ENCODE measurements at places on chromosomes 7 and 10.

DNA sequence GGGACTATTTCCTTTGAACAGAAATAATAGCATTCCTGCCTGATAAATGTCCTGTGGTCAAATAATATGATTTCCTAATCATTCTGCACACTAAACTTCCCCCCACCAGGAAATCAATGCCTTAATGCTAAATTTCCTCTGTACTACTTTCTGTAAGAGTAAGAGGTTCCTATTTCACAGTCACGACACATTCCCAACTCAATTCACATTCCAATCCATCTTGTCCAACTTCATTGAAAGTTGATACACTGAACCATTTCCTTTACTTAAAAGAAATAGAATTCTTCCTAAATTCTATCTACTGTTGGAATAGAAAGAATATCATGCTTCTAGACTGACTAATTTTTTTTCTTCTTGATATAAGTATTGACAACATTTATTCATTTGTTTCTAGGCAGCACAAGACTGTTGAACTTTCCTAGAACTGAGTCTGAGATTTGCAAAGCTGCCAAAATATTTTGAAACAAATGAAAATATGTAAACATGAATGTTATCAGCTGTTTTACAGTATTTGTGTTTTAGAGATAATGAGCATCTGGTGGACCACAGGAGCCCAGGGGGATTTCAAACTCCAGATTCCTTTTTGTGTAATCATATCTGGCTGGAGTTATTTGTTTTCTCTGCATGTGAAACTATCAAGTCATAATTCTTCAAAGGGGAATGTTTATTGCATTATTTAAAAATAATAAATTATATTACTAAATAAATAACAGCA lies 121.5 kb downstream of the TPST1 start:
- DNase-seq, result no peak

- no peak for DNase-seq
Measured at GRCh38 chr7:151735851-151736402, 141.0 kb downstream of the PRKAG2 start.

GRCh38 chr7:31061185-31061584 lies 9.1 kb downstream of the ADCYAP1R1 start:
- no peak for DNase-seq

DNA sequence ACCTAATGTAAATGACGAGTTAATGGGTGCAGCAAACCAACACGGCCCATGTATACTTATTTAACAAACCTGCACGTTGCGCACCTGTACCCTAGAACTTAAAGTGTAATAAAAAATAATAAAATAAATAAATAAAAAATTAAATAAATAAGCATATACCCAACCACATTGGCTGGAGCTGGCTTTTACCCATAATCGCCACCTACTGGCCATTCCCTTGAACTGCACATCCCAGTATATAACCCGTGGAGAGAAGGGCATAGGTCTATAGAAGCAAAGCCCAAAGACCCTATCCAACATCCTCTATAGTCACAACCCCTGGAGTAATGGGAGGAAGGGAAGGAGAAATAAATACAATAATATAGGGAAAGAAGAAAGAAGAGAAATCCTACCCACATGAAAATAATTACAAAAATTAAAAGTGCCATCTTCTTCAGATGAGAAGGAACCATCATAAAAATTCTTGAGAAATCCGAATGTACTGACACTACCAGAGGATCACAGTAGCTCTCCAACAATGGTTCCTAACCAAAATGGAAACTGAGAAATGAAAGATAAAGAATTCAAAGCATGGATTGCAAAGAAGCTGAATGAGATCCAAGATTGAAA lies 65.6 kb downstream of the TWIST1 start:
- DNase-seq, result no peak

DNA sequence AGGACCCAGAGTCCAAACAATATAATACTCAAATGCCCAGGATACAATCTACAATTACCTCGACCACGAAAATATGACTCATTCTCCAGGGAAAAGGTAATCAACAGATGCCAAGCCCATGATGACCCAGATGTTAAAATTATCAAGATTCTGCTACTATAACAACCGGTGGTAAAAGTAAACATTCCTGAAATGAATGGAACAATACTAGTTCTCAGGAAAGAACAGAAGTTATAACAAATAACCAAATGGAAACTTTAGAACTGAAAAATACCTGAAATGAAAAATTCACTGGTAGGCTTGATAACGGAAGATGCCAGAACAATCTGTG lies 34.1 kb upstream of the GUSB start:
- DNase-seq, result no peak

DNA sequence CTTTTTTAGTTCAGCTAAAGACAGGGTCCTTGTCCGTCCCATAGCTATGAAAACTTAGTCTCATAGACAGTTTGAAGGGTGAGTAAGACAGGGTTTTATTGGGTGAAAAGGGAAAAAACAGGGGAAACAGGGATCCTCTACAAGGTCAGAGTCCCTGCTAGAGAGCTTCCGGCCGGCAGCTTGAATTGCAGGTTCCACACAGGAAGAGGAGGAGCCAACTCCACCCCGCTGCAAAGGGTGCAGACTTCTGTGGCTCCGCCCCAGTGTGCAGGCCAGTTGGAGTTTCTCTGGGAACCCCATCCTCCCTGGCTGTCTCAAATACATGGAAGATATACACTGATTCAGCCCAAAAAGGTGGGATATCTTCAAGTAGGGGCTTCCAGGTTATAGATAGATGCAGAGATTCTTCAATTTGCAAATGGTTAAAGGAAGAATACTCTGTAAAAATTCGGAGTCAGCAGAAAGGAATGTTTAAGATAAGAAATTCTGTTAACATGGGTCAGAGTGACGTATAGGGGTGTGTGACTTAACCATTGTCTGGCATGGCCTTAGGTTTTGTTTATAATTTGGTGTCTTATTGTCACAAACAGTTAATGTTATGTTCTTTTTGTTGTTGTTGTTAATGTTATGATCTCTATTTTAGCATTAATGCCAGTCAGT lies 34.6 kb upstream of the HECW1 start:
- no peak for DNase-seq

GRCh38 chr10:43210556-43210955 lies 56.3 kb downstream of the RASGEF1A start:
- DNase-seq, result no peak

GRCh38 chr10:77622889-77623291 lies 14.7 kb downstream of the KCNMA1 start:
- no peak for DNase-seq

GRCh38 chr10:5632446-5632845 lies 33.9 kb downstream of the ASB13 start:
- DNase-seq, result no peak

- DNase-seq, result no peak
Measured at GRCh38 chr10:30215141-30215540, 133.9 kb downstream of the MTPAP start.

- DNase-seq, result no peak
Measured at GRCh38 chr7:154546946-154547587, 455.9 kb downstream of the PAXIP1 start.

- no peak for DNase-seq
Measured at GRCh38 chr10:93481637-93482144, 443 bp downstream of the MYOF start.

GRCh38 chr7:392822-393221 lies 102.9 kb downstream of the FOXL3 start:
- no peak for DNase-seq

DNA sequence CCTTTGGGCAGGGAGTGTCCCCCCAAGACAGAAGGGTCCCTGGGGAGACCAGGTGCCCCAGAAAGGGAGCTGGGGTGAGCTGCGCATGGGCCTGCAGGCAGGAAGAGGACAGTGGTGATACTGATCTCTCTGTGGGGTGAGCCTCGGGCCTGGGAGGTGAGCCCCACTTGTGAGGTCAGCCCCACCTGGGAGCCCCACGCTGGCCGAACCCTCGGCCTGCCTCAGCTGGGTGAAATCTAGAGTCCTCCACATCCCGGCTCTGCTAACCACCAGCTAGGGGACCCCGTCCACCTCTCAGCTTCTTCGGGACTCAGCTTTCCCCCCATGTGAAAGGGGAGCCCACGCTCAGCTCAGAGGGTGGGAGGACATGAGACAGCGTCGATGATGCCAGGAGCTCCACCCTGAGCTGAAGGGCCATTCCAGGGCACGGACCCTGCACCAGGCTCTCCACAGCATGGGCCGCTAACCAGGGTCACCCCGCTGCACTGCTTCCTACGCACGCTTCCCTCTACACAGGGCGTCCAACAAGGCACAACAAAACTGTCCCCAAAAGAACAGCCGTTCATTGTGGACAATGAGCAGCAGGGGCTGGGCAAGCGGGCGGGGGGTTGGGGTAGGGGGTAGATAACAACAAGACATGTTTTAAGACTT lies 48.7 kb downstream of the CAMK2B start:
- DNase-seq, result no peak

DNA sequence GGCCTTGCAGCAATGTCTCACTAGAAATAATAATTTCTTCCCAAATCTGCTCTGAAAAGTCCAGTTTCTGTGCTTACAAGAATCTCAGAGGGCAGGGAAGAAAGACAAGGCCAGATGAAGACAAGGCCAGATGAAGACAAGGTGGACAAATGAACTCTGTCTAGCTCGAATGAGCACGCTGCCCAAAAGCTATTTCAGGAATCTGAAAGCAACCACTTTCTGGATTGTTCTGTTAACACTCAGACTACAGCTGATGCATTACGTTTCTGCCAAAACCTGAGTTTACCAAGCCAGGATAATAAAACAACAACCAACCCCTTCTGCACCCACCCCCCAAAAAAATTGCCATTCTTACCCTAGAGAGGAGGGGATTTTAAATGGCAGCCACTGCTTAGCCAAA lies 1073.6 kb downstream of the SORCS3 start:
- no peak for DNase-seq

DNA sequence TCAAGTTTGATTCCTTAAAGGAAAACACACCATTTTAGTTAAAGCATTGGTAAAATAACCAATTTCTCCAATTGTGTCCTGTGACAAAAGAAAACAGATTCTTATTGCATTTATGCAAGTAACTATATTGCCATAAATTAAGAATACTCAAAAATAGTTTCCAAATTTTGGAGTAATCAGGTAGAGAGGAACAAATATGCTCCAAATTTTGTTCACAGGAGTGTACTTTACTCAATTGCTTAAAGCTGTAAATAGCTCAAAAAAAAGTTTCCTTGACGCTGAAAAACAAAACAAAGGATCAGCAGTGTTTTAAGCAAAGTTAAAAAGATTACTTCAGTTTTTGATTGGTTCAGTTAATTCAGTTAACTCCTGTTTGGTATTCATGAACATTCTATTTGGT lies 52.2 kb upstream of the INHBA start:
- no peak for DNase-seq

GRCh38 chr7:47496056-47496665 lies 85.8 kb downstream of the TNS3 start:
- no peak for DNase-seq

GRCh38 chr10:62817766-62818425 lies 1.7 kb upstream of the EGR2 start:
- DNase-seq, result peak; percentile 52

GRCh38 chr10:17684537-17684936 lies 40.6 kb downstream of the STAM start:
- DNase-seq, result no peak

GRCh38 chr10:13346283-13347042 lies 1.6 kb downstream of the SEPHS1 start:
- no peak for DNase-seq

DNA sequence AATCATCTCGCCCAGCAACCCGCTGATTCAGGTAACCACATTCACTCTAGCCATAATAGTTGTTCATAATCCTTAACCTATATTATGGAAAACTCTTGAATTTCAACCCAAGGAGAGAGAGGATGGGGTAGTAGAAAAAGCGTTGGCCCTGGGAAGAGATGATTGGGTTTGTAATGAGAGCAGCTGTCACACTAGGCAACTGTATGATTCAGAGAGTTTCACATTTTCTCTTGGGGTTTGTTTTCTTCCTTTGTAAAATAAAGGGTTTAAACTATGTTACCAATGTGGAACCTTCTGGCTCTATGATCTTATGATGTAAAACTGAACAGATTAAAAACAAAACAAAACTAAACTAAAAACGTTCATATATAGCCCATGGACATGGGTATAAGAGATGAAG lies 705.2 kb upstream of the IGFBP3 start:
- DNase-seq, result no peak

- DNase-seq, result no peak
Measured at GRCh38 chr7:39910108-39910869, 39.8 kb upstream of the CDK13 start.

- DNase-seq, result no peak
Measured at GRCh38 chr10:74156919-74157289, 5.9 kb downstream of the ADK start.

- no peak for DNase-seq
Measured at GRCh38 chr10:85611093-85611740, 755.4 kb downstream of the GRID1 start.

GRCh38 chr10:130038611-130039109 lies 72.0 kb downstream of the C10orf143 start:
- no peak for DNase-seq

- no peak for DNase-seq
Measured at GRCh38 chr10:76017026-76017732, 585.8 kb downstream of the LRMDA start.

DNA sequence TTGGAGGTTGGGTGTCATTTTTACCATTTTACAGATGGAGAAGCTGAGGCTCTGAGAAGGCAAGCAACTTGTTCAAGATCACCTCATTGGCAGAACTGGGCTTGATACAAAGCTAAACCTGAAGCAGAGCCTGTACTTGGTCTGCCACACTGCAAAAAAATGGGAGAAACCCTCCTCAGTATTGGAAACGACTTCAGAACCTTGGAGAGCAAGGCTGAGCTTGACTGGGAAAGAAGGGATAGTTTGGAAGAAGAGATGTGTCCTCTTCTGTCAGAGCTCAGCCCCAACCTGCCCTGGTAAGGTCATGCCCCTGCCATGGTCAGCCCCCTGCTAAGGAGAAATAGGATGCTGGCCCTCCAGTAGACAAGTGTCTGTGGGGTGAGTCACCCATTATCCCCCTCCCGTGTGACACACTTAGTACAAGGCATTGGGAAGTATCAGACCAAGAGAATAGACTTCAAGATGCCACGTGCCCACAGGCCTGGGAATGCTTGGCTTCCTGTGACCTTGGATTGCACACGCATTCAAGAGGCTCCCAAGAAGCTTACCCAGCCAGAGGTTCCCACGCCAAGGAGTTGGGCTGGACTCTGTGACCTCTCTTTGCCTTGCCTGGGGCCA lies 56.2 kb upstream of the SMNDC1 start:
- no peak for DNase-seq

GRCh38 chr7:48286836-48287235 lies 115.6 kb downstream of the ABCA13 start:
- DNase-seq, result no peak

GRCh38 chr10:47176206-47176902 lies 123.6 kb upstream of the GDF10 start:
- no peak for DNase-seq

GRCh38 chr7:11858026-11858425 lies 26.0 kb upstream of the THSD7A start:
- DNase-seq, result no peak

DNA sequence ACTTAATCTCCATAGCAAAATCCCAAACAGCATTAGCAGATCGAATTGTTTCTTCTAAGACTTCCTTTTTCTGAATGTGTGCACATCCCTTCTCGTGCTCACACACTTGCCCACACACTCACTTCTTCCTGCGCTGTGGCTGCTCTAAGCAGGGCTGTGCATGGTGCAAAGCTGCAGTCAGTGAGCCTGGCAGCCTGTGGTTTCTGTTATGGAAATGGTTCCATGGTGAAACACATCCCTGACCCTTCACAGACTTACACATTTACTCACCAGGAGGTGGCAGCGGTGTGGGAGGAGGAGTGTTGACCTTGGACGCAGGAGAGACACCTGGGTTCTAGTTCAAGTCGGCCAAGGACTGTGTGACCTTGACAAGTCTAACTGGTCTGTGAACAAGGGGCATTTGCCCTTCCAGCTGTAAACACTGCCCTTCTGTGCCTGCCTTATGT lies 24.9 kb downstream of the MTURN start:
- no peak for DNase-seq

GRCh38 chr10:89478085-89478738 lies 57.2 kb downstream of the SLC16A12 start:
- no peak for DNase-seq

All from stimulated activated CD8-positive, alpha-beta memory T cell treated with anti-CD3 and anti-CD28 coated beads, Interleukin-15, amount 100 ng/mL, for 4 hours (primary cell).